ENCODE measurements at places on chromosomes 7 and 10.

DNA sequence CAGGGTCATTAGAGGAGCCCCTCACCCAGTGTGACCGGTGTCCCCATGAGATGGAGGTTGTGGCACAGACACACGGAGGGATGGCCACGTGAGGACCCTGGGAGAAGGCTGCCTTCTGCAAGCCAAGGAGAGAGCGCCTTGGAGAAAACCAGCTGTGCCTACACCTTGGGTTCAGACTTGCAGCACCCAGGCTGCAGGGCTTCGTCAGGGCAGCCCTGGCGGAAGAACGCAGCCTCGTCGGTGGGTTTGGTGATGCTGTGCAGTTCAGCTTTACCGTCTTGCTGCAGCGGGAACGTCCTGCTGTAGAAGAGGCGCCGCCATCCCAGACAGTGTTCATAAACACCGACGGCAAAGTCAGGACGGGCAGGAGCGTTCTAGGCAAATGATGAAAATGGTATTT, 89.3 kb downstream of the MGMT start:
- no peak for DNase-seq

- DNase-seq, result no peak
Observed at GRCh38 chr10:89954061-89954460, 252.7 kb downstream of the KIF20B start.

DNA sequence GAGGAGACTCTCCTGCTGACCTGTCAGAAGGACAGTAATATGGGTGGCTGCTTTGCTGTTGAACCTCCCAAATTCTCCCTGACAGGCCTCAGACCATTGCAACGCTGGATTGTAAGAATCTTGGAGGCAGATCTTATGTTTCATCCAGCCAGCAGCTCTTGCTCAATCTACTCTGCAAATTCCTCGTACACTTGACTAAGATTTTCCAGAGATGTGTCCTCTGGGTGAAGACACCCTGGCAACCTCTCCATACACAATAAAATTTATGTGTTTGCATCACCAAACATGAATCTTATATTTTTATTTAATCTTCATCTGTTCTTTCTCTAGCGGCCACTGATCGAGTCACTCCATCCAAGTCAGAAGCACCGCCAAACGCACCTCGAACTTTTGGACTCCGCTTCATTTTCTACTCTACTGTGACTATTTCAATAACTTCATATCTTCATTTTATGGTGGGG, 623.1 kb downstream of the ACTR3B start:
- DNase-seq, result no peak

DNA sequence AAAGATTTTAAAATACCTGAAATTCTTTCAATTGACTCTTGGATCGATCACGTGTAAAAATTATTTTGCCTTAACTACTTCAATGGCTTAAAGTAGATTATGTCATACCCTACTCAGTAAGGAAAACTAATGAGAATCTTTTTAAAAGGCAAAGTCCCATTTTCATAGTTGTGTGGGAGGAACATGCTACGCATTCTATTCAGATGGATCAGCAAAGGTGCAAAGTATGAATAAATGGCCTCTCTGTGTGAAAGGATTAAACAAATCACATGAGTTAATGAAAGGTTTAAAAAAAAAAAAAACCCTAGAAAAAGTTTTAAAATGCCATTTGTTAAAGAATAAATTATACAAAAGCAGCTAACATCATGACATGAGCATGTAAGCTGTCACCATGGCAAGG, 77.1 kb downstream of the ENO4 start:
- DNase-seq, result no peak

- DNase-seq, result no peak
Observed at GRCh38 chr10:43024524-43024923, 52.3 kb upstream of the RET start.

DNA sequence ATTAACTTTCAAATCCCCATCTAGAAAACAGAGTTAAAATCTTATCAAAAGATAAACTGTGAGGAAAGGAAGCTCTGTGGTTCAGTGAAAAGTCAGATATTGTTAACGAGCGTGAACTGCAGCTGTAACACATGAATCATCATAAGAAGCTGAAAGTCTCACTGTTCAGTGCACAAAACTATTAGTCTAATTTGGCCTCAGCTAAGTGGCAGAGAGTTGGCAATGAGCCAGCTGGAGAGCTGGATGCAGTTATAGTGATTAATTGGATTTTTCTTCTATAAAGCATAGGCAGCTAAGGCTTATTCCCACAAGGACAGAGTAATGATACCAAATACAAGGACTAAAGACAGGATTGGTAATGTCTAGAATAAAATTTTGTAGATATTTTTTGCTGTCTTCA, 101.1 kb upstream of the ABCB5 start:
- DNase-seq, result no peak

DNA sequence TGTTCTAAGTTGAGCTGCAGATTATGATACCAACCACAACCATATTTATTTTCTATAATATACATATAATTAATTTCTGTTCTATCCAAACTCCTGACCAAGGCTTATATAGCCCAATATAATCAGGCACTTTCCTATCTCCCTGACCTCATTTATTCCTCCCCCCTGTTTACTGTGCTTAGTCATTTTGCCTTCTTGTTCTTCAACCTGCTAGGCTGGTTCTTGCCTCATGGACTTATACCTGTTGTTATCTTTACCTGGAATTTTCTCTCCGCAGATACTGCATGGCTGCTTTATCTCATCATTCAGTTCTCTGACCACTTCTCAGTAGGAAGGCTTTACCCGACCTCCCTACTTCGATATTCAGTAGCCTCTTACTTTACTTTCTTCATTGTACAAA, 24.9 kb upstream of the FAM3C start:
- DNase-seq, result no peak

- no peak for DNase-seq
Observed at GRCh38 chr10:62194924-62195674, 73.5 kb downstream of the RTKN2 start.

DNA sequence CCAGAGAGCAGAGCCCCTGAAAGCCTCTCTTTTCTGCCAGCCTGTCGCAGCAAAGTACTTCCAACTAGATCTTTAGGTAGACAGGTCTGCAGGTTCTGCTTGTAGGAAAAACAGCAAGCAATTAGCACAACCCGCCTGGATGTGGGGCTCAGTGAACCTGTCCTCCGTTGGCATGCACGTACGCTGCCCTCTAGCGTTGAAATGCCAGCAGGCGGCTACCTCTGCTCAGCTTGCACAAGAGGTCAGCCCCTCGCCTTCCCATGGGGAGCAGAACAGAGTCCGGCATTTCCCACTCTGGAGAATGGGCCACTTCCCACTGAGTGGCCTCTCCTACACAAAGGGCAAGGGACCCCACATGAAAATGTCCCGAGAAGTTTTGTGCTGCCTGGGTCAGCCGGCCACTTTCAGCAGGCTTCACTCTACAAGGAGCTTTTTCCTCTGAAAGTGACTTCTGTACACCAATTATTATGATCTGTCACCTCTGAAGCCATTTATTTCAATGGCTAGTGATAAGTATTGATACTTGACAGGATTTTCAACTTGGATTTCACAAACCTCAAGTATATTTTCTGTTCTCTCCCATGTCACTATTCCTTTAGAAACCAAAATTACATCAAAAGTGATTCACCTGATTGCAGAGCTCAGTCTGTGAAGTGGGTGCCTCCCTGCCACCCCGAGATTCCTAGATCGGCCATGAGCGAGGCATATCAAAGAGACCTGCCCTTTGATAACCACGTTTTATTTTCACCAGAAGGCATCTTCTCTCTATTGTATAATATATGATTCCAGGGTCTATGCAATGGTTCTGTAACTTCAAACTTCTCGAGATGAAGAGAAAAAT, 56.7 kb downstream of the JCAD start:
- peak; percentile 89 for DNase-seq

- peak; percentile 89 for DNase-seq
Observed at GRCh38 chr7:54189330-54189729, 352.8 kb upstream of the VSTM2A start.

- DNase-seq, result no peak
Observed at GRCh38 chr10:93346108-93346507, 136.0 kb downstream of the MYOF start.

Data from GM23338 (cell line).